ENCODE measurements at places on chromosomes 4 and X.

DNA sequence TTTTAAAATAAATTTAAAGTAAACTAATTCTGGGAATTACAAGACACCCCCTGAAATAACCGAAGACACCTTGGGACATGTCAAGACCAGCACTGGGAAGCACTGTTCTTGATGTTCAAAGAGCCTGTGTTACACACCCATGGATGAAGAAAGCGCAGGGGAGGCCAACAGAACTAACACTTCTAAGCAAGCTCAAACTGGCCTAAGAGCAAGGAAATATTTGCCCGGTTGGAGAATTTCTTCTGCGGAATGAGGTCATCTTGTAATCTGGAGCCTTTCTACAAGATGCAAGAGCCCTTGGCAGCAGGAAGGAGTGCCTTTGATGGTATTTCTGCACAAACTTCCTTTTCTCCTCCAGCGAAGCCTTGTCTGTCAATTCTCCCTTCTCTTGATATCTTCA lies 9.3 kb upstream of the EFHC2 start:
- DNase-seq = no peak

- no peak for DNase-seq
Observed at GRCh38 chr4:16192057-16192456, 34.2 kb downstream of the TAPT1 start.

- peak; percentile 61 for DNase-seq
Observed at GRCh38 chrX:108025954-108026600, 18.8 kb upstream of the VSIG1 start.

DNA sequence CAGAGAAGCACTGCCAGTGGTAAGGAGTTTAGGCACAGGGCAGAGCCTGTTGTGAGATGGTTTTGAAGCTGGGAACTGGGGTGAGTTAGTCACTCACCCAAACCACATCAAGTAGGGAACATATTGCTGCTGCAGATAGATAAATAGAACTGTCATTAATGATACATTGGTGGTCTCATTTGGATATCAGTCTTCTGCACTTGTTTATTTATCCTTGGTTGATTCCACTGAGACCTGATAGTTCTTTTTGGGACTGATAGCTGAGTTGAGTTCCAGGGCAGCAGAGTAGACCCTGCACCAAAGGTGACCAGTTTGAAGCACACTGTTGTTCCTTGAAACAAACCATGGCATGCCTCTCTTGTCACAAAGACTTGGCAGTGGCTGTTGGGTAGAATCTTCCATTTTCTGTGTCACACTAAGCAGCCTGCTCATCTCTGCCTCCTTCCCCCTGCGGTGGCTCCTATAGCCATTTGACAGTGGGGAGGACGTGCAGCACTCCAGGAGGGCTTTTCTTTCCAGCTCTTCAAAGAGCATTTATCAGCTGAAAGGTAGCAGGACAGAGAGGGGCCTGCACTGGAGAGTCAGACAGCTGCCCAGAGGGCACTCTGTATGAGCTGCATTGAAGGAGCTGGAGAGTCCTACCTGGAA lies 59.7 kb upstream of the TMEM164 start:
- no peak for DNase-seq

- DNase-seq = peak; percentile 71
Observed at GRCh38 chrX:119758731-119759247, 401 bp downstream of the SOWAHD start.

- no peak for DNase-seq
Observed at GRCh38 chrX:77009691-77010090, 437.5 kb upstream of the FGF16 start.

- DNase-seq = peak; percentile 38
Observed at GRCh38 chr4:164997324-164997723, 19.9 kb upstream of the TRIM61 start.

- DNase-seq = no peak
Observed at GRCh38 chrX:111035256-111035655, 60.7 kb upstream of the PAK3 start.

DNA sequence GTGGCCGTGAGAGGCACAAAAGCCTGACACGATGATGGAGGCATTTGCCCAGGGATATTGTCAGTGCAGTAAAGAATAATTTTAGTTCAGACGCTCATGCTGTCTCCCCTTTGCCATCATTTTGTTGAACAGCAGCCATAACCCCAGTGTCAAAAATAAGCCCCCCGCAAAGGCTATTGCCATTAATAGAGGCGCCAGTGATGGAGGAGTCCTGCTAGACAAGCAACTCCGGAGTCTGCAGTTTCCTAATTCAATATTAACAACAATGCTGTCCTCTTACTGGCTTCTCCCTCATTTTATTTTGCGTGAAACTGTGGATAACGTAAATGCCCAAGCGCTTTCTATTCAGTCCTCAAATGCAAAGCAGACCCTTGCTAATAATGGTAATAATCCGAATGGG lies 603 bp upstream of the SMS start:
- DNase-seq = no peak

DNA sequence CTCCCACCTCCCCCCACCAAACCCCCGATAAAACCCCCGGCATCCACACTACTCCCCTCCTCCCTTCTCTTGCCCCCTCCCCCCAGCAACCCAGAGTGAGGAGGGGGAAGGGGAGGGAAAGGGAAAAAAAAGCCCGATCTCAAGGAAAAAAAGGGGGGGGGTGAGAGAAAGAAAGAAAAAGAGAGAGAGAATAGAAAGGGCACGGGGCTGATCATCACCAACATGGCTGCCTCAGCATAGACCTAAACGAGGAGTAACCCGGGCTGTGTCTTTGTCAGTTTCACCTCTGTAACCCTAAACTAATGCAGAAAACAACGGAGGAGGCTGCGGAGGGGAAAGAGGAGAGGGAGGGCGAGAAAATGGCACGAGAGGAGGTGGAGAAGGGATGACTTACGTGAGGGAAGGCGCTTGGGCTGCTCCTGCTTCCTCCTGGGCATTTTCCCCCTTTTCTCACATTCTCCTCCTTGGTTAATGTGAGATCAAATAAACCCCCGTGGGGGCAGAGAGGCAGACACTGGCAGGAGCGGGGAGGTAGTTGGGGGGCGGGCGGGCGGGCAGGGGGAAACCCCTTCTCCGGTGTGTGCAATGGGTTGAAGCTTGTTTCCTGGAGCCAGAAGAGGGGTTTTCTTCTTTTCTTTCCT lies 532 bp downstream of the ZNF827 start:
- peak; percentile 57 for DNase-seq

GRCh38 chr4:1458581-1458980 lies 52.3 kb upstream of the NKX1-1 start:
- DNase-seq = no peak

DNA sequence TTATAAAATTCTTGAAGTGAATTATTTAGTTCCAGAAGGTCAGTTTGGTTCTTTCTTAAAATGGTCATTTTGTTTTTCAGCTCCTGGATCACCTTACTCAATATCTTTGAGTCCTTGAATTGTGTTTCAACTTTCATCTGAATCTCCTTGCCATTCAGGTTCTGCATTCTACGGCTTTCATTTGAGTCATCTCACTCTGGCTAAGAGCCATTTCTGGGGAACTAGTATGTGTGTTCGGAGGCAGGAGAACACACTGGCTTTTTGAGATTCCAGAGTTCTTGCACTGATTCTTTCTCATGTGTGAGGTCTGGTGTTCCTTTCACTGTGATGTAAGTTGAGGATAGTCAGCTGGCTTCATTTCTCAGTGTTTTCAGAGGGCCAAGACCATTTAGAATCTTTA lies 708.4 kb upstream of the FRG1 start:
- DNase-seq = no peak

DNA sequence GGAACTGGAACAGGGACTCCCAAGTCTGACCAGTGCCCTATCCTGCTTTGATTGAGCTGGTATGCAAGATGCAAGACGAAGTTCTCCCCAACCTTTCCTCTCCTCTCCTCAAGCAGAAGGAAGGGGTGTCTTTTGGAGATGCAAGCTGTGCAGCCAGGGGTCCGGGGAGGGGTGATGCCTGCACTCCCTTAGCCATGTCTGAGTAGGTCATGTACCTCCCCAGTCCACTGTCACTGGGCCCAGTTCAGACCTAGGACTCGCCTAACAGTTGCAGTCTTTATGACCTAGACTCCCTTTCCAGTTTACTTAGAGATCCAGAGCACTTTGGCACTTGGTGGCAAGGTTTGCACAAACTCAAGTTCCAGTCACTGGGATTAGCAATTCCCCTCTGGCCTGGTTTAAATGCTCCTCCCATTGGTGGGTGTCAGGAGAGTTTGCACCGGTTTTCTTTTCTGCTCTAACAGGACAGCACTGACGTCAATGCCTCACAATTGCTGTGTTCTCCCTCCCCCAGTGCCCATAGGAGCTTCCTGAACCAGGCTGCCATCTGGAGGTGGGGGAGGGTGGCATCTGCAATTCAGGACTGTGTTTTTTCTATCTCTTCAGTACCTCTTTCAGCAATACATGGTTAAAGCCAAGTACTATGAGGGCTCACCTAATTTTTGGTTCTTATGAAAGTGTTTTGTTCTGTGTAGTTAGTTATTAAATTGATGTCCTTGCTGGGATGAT lies 782.2 kb downstream of the ARAP2 start:
- DNase-seq = peak; percentile 96

DNA sequence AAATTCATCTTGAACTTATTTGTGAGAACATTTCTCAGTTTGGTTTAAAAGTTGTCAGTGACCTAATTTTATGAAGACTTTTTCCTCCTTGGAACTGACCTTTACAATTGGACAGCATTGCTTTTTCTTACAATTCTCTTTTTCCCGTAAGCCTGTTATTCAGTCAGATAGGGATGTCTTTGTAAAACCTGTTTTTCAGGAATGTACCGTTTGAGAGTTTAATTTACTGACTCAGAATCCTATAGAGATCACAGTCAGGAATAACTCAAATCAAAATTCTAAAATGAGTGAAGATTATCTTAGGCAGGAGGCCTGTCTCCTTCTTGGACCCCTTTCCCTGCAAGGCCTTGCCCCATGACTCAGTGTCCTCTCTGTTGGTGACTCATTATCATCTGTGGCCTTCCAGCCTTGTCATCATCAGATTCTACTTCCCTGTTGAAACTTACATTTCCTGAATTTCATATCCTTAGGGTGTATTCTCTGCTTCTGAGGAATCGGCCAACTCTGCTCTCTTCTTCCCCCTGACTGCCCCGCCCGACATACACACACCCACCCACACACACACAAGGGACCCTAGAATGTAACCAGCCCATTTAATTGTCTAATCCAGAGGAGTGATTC lies 99.8 kb downstream of the ARHGAP10 start:
- DNase-seq = peak; percentile 76

DNA sequence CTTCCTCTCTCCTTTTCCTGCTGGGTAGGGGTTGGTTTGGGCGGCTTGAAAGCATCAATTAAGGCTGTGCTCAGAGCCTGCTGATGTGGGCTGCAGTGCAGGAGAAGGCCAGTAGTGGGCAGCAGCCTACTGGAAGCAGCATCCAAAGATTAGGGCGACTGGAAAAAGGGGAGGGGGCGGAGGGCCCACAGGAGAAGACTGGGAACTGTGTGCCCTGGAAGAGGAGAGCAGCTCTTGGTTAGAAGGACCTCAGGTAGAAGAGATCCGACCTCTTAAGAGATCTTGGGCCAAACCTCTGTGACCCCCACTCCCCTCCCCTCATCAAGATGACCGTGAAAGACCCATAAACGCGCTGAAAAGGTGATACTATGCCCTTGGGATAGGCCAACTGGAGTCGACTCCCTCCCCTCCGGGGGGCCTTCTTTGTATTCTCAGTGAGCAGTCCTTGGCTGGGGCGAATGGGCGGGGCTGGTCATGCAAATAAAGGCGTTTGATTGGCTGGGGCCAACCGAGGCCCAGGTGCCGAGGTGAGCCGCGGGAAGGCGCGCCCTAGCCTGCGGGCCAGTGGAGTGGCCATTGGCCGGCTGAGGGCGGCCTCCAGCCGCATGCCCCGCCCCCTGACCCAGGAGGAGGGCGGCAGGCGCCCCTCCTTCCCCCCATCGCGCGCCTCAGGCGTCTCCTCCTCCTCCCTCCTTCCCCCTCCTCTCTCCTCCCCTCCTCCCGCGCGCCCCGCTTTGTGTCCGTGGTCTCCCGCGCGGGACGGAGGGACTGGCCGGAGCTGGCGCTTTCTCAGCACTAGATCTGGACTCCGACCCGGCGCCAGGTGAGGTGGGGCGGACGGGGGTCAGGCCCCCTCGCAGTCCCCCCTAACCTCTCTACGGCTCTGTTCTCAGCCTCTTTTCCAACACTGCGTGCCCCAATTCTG lies 10.1 kb downstream of the DLG3 start:
- DNase-seq = peak; percentile 97

DNA sequence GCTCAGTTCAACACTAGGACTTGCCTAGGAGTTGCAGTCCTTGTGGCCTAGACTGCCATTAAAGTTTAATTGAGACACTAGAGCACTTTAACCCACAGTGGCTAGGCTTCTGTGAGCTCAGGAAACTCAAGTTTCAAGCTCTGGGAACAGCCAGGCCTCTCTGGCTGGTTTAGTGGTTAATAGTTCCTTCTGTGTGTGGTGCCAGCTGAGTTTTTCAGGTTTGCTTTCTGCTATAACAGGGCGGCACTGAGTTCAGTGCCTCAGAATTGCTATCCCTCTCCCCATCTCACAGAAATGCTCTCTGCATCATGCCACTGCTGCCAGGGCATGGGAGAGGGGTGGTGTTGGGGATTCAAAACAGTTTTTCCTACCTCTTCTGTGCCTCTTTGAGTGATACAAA lies 15.9 kb downstream of the MMAA start:
- no peak for DNase-seq

GRCh38 chr4:157898836-157899605 lies 273.8 kb downstream of the GASK1B start:
- no peak for DNase-seq

GRCh38 chrX:68421636-68422035 lies 11.7 kb downstream of the OPHN1 start:
- DNase-seq = no peak

DNA sequence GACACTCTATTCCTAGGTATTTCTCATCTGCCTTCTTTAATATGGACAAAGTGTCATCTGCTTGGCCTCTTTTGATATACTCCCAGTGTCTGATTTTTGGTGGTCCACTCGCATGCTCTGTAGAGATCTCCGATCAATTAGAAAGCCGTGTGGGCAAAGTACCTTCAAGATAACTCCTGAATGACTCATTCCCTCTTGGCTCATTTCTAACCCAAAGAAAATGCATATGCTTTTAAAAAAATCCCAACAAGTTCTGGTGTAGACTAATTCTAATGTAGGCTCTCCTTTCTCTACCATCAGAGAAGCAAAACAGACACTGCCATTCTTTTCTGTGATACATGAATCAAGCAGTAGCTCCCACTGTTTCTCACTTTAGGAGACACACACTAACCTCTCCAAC lies 714.9 kb upstream of the ADGRL3 start:
- no peak for DNase-seq

DNA sequence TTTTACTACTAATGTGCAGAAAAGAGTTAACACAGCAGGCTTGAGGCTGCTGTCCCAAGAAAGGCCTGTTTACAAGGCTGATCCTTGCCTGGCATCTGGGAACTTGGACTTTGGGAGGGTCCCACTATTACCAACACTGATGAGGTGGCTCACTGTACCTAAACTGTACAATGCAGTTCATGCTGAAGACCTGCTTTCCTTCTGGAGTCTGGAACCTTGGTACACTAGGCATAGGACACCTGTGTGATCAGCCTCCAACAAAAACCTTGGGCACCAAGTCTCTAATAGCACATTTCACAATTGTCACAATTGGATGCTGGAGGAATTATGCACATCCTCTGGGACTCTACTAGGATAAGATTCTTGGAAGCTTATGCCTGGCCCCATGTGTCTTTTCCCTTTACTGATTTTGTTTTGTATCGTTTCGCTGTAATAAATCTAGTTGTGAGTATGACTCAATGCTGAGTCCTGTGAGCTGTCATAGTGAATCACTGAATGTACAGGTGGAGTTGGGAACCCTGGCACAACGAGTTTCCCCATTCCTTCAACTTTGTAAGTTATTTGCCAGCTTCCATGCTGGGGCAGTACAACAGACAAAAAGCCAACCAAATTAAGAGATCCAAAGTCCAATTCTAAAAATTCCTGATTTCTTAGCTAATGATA lies 45.9 kb downstream of the TEC start:
- peak; percentile 14 for DNase-seq

GRCh38 chrX:143287236-143287635 lies 230.0 kb downstream of the SPANXN3 start:
- no peak for DNase-seq
